ENCODE measurements at places on chromosomes 6 and 20. TPM values are rescaled to one million over a fixed set of nuclear protein-coding genes. Genes with fewer than 3 reads are reported as not detected.

HAO1 gene
- total RNA-seq, result not detected

SLC4A11 gene
- total RNA-seq, result 2.4 TPM

TRIM31 gene
- not detected for total RNA-seq

FKBP1C gene
- 1.1 TPM for total RNA-seq

DNA sequence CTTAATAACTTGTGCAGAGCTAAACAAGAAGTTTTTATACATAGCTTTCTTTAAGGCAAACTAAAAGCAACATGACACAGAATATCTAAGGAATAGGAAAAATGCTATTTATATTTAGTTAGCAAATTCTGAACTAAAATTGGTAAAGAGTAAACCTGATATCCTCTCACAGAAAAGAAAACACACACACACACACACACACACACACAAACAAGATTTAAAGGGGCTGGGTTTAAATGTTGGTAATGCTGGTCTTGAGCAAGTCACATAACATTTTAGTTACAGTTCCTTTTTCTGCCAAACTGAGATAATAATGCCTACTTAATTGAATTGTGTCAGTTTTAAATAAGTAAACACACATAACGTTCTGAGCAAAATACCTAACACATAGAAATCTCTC is 1.6 kb downstream of the TRDN start:
- no peaks in the 10 kb centered on the region for H3K4me1 ChIP-seq
- no peaks in the 10 kb centered on the region for H3K27me3 ChIP-seq
- no peak overlapping the region for H3K4me3 ChIP-seq
- H3K36me3 ChIP-seq, result no peaks in the 10 kb centered on the region
- no peak for DNase-seq

- H3K36me3 ChIP-seq, result peaks cover 1% of the 10 kb centered on the region
- no peak overlapping the region for H3K27ac ChIP-seq
- H3K4me1 ChIP-seq, result no peaks in the 10 kb centered on the region
- DNase-seq, result no peak
These were observed 138.6 kb downstream of the ERMARD start for GRCh38 chr6:169890049-169890448.

GRCh38 chr6:143629104-143630080 is 48.4 kb upstream of the PHACTR2 start:
- H3K36me3 ChIP-seq, result peaks cover 2% of the 10 kb centered on the region
- DNase-seq, result no peak
- no peaks in the 10 kb centered on the region for H3K27me3 ChIP-seq
- H3K27ac ChIP-seq, result no peak overlapping the region
- H3K4me3 ChIP-seq, result no peak overlapping the region

- no peak overlapping the region for H3K4me3 ChIP-seq
- peaks cover 1% of the 10 kb centered on the region for H3K36me3 ChIP-seq
- H3K27ac ChIP-seq, result no peak overlapping the region
- DNase-seq, result no peak
- peaks cover 4% of the 10 kb centered on the region for H3K27me3 ChIP-seq
These were observed 19.9 kb downstream of the SMPDL3A start for GRCh38 chr6:122809001-122809400.

Data from activated naive CD8-positive, alpha-beta T cell treated with anti-CD3 and anti-CD28 coated beads, Interleukin-2, amount 10 ng/mL, durations not matched to agents 7 days and 5 days (primary cell).